ENCODE measurements at places on chromosomes 7 and 10. TPM values are rescaled to one million over a fixed set of nuclear protein-coding genes. Genes with fewer than 3 reads are reported as not detected.

The HKDC1 gene
- total RNA-seq: 2.3 TPM

The GPR146 gene
- 6.7 TPM for total RNA-seq

The DOCK4 gene
- 109 TPM for total RNA-seq

The COL28A1 gene
- total RNA-seq: 0.62 TPM

The PURB gene
- total RNA-seq: 44.3 TPM

The CALCR gene
- total RNA-seq: not detected

The TMEM176B gene
- 2.3 TPM for total RNA-seq

The BUB3 gene
- total RNA-seq: 112 TPM

The PLXDC2 gene
- 12.5 TPM for total RNA-seq

The SYT15 gene
- 0.47 TPM for total RNA-seq

The CALN1 gene
- 45.5 TPM for total RNA-seq

The GPNMB gene
- 5.3 TPM for total RNA-seq

The NKX2-3 gene
- not detected for total RNA-seq

The PLEKHA1 gene
- 40.6 TPM for total RNA-seq

The AKR1C4 gene
- not detected for total RNA-seq

The TET1 gene
- 33.5 TPM for total RNA-seq

The SEC24C gene
- total RNA-seq: 44.0 TPM

The HYAL4 gene
- total RNA-seq: not detected

The IKZF1 gene
- 2.3 TPM for total RNA-seq

The ETV1 gene
- 66.1 TPM for total RNA-seq

The TBL2 gene
- 22.5 TPM for total RNA-seq

The ANKRD22 gene
- total RNA-seq: 0.16 TPM

The CYP2W1 gene
- not detected for total RNA-seq

The GPC2 gene
- 71.9 TPM for total RNA-seq

Data from occipital lobe (tissue), 3 donors.